Osteoblast (primary cell): ENCODE measurements at places on chromosomes 6 and 20. TPM values are rescaled to one million over a fixed set of nuclear protein-coding genes. Genes with fewer than 3 reads are reported as not detected.

- H3K27ac ChIP-seq = no peak overlapping the region
- H3K4me1 ChIP-seq = no peaks in the 10 kb centered on the region
- H3K36me3 ChIP-seq = no peaks in the 10 kb centered on the region
- H3K4me3 ChIP-seq = no peak overlapping the region
- H3K27me3 ChIP-seq = no peaks in the 10 kb centered on the region
- peak; percentile 34 for DNase-seq
Observed at GRCh38 chr6:96749891-96750290, 87.4 kb downstream of the GPR63 start.

DNA sequence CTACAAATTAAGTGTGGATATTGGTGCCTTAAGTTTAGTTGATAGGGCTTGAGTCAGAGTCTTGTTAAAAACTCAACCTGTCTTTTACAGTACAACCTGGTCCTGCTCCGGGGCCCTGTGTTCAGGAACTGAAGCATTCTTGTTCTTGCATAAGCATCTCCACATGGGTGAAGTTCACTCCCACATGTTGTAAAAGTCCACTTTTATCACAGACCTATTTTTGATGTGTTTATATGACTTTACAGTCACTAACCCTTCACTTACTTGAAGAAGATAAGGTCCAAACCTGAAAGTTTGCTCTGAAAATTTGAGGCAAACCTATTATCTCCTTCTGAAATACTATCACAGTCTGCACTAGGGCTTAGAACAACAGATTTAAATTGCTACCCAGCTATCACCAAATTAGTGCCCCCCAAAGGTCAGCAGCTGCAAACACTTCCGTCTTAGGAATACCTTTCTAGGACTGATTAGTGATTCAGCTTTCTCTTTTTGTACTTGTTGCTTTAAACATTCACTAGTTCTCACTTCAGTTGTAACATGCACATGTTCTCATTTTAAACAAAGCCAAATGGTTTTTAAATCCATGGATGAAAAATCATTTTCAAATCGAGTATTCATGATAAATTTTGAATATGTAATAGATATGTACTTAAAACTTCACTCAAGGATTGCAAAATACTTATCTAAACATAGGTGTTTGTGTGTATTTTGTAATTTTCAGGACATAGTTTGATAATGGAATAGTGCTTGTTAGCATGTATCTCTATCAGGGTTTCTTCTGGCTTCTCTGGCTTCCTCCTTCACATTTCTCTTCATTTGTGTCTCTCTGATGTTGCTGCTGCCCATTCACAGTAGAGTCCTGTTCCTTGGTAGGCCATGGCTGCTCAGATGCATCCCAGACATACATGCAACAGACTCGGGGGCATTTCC, 469.8 kb upstream of the SOX4 start:
- H3K27ac ChIP-seq = no peak overlapping the region
- no peak for DNase-seq
- no peaks in the 10 kb centered on the region for H3K4me1 ChIP-seq
- H3K27me3 ChIP-seq = no peaks in the 10 kb centered on the region
- no peaks in the 10 kb centered on the region for H3K36me3 ChIP-seq

GRCh38 chr20:14069796-14070195, 74.5 kb downstream of the MACROD2 start:
- H3K4me1 ChIP-seq = peaks cover 3% of the 10 kb centered on the region
- H3K27me3 ChIP-seq = no peaks in the 10 kb centered on the region
- DNase-seq = no peak
- no peaks in the 10 kb centered on the region for H3K36me3 ChIP-seq

- DNase-seq = no peak
- H3K27me3 ChIP-seq = no peaks in the 10 kb centered on the region
- H3K36me3 ChIP-seq = peaks cover 7% of the 10 kb centered on the region
- no peak overlapping the region for H3K27ac ChIP-seq
- peaks cover 40% of the 10 kb centered on the region for H3K4me1 ChIP-seq
Observed at GRCh38 chr6:158813032-158813431, 6.1 kb downstream of the EZR start.

DNA sequence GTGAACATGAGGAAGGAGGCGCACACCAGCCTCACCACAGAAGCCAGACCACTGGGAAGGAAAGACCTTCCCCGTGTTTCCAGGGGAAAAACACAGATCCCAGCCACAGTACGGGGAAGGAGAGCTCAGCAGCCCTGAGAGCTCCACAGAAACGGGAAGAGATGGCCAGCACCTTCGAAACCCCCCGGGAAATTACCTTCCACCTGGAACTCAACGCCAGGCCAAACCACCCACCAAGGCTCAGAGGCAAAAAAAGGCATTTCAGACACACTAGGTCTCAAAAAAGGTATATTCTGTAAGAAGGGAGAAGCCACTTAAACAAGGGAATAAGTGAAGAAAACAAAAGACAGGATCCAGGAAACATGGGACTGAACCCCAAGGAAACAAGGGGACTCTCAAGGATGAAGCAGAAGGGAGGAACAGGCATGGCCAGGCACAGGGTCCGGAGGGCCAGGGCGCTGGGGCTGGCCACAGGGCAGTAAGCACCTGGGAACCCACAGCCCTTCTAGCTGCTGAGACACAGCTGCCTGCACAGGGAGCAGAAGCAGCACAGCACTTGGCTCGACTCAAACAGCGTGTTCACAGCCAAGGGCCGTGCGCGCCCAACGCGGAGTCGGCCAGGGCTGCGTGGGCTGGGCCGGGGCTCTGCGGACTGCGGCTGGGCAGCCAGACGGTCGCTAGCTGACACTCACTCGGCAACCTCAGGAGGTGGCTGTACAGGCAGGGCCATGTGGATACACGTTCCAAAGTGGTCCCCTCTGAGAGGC, 44.6 kb downstream of the TAF4 start:
- no peak overlapping the region for H3K4me3 ChIP-seq
- H3K27me3 ChIP-seq = no peaks in the 10 kb centered on the region
- no peak overlapping the region for H3K27ac ChIP-seq
- DNase-seq = peak; percentile 93
- H3K36me3 ChIP-seq = no peaks in the 10 kb centered on the region

GRCh38 chr6:134031696-134032255, 20.6 kb downstream of the SLC2A12 start:
- no peak for DNase-seq
- no peaks in the 10 kb centered on the region for H3K27me3 ChIP-seq
- H3K27ac ChIP-seq = no peak overlapping the region
- peaks cover 25% of the 10 kb centered on the region for H3K4me1 ChIP-seq

The BTNL2 gene
- total RNA-seq = not detected in 2 replicates

GRCh38 chr6:137688230-137688971, 178.7 kb upstream of the TNFAIP3 start:
- H3K36me3 ChIP-seq = no peaks in the 10 kb centered on the region
- DNase-seq = no peak
- H3K27me3 ChIP-seq = no peaks in the 10 kb centered on the region
- no peak overlapping the region for H3K4me3 ChIP-seq
- H3K4me1 ChIP-seq = peaks cover 5% of the 10 kb centered on the region

The HBS1L gene
- 86.9 and 94.8 TPM in 2 replicates for total RNA-seq

DNA sequence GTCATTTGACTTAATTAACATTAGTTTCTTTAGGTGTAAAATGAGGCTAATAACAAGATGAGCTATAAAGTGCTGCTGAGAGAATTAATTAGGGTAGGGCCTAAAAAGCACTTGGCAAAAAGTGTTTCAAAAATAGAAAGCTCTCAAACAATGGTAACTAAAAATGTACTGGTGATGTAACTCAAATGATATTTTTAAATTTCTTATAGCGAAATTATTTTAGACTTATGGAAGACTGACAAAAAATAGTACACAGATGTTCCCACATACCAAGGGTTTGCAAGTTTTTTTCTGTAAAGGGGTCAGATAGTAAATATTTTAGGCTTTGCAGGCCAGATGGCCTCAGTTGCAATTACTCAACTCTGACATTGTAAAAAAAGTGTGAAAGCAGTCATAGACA, 190.7 kb upstream of the UFL1 start:
- no peaks in the 10 kb centered on the region for H3K36me3 ChIP-seq
- H3K4me1 ChIP-seq = no peaks in the 10 kb centered on the region
- no peak for DNase-seq

The TRIM10 gene
- not detected in 2 replicates for total RNA-seq

DNA sequence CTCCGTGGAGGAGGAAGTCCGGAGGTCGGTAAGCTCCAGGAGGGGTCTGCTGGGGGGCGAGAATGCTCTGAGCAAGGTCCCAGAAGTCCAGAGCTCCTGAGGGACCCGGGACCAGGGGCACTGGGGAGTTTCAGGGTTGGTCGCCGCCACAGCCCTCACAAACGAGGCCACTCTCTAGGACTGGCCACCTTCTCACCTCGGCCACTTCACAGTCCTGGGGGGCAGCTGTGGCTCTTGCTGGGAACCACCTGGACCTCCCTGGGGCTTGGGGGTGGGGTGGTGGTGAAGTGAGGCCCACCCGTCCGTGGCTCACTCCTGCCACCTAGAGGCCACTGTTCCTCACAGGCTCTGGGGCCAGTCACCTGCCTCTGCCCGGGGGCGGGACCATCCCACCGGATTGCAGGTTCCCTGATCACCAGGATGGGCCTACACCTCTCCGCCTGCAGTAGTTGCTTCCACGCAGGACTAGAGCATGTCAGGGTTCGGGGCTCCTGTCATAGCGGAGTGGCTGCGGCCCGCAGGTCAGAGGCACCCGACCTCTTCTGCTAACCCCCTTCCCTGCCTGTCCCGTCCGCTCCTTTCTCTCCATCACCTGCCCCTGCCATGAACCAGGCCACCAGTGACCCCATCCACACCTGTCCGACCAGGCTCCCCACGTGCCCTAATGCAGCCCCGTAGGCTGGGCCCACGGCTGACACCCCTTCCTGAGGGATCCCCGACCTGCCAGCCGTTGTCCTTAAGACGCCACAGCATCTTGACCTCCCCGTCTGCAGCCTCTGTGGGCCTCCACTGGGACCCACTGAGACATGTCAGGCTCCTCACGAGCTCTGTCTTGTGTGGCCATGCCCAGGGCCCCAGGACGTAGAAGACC, 5.1 kb upstream of the TCEA2 start:
- DNase-seq = peak; percentile 99
- H3K36me3 ChIP-seq = no peaks in the 10 kb centered on the region
- no peak overlapping the region for H3K27ac ChIP-seq
- H3K4me3 ChIP-seq = peak overlapping the region; percentile 22

The ATP6V1G2 gene
- 2.2 and 2.9 TPM in 2 replicates for total RNA-seq

The ERVFRD-1 gene
- not detected in 2 replicates for total RNA-seq

GRCh38 chr6:28425944-28426541, 17.2 kb downstream of the ZSCAN23 start:
- H3K27ac ChIP-seq = no peak overlapping the region
- DNase-seq = no peak
- no peaks in the 10 kb centered on the region for H3K4me1 ChIP-seq
- no peak overlapping the region for H3K4me3 ChIP-seq
- H3K36me3 ChIP-seq = no peaks in the 10 kb centered on the region

DNA sequence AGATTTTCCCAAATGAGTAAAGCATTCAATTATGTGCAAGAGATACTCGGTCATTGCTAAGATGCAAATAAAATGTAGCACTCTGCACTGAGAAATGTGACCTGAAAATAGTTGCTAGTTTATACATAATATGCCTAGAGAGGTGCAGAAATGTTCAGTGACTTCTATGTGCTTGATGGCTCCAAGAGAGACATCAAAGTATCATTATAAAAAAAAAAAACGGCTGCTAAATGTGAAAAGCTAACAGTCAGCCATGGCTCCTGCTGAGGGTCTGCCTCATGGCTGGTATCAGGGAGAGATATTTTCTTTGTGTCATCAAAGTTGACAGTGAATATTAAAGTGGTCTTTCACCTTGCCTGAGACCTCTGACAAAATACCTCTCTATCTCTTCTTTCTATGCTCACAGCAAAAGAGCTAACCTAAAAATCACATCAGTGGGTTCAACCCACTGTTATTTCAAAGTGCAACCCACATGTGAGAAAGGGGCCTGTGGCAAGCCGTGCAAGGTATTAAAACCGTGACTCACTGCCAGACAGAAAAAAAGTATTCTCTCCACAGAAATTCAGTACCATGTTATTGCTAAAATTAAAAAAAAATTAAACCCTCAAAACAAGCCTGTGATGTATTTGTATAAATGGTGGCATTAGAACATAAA, 259.0 kb downstream of the HIVEP2 start:
- no peaks in the 10 kb centered on the region for H3K36me3 ChIP-seq
- H3K4me3 ChIP-seq = no peak overlapping the region
- no peak overlapping the region for H3K27ac ChIP-seq
- H3K27me3 ChIP-seq = no peaks in the 10 kb centered on the region
- no peak for DNase-seq
- H3K4me1 ChIP-seq = no peaks in the 10 kb centered on the region

DNA sequence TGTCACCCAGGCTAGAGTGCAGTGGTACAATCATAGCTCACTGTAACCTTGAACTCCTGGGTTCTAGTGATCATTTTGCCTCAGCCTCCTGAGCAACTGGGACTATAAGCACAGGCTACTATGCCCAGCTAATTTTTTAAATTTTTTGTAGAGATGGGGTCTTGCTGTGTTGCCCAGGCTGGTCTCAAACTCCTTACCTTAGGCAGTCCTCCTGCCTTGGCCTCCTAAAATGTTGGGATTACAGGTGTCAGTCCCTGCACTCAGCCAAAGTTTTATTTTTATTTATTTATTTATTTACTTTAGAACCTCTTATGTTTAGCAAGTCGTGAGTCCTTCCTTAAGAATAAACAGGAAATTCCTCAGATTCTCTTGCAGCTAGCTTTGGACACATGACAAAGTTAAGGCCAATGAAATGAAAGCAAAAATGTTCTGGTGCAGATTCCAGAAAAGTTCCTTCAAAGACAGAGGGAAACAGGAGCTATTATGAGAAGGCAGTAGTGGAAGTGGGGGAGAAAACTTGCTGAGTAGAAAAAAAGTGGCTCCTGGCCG, 19.1 kb downstream of the PIM1 start:
- H3K36me3 ChIP-seq = no peaks in the 10 kb centered on the region
- DNase-seq = no peak
- no peak overlapping the region for H3K4me3 ChIP-seq
- peaks cover 2% of the 10 kb centered on the region for H3K4me1 ChIP-seq
- no peaks in the 10 kb centered on the region for H3K27me3 ChIP-seq

The IP6K3 gene
- total RNA-seq = under 0.01 and 0.29 TPM in 2 replicates

The PACSIN1 gene
- not detected in 2 replicates for total RNA-seq

GRCh38 chr20:34084227-34084923, 27.7 kb downstream of the EIF2S2 start:
- DNase-seq = no peak
- H3K27me3 ChIP-seq = no peaks in the 10 kb centered on the region
- H3K36me3 ChIP-seq = peaks cover 44% of the 10 kb centered on the region
- H3K4me3 ChIP-seq = no peak overlapping the region

- H3K36me3 ChIP-seq = no peaks in the 10 kb centered on the region
- no peak for DNase-seq
- H3K27ac ChIP-seq = no peak overlapping the region
- H3K4me3 ChIP-seq = no peak overlapping the region
Observed at GRCh38 chr20:18851629-18852028, 38.0 kb downstream of the SCP2D1 start.

GRCh38 chr6:16812993-16813392, 51.7 kb upstream of the ATXN1 start:
- H3K27me3 ChIP-seq = no peaks in the 10 kb centered on the region
- no peak for DNase-seq
- no peaks in the 10 kb centered on the region for H3K4me1 ChIP-seq
- H3K4me3 ChIP-seq = no peak overlapping the region
- H3K27ac ChIP-seq = no peak overlapping the region
